ENCODE measurements at places on chromosomes 4 and X.

DNA sequence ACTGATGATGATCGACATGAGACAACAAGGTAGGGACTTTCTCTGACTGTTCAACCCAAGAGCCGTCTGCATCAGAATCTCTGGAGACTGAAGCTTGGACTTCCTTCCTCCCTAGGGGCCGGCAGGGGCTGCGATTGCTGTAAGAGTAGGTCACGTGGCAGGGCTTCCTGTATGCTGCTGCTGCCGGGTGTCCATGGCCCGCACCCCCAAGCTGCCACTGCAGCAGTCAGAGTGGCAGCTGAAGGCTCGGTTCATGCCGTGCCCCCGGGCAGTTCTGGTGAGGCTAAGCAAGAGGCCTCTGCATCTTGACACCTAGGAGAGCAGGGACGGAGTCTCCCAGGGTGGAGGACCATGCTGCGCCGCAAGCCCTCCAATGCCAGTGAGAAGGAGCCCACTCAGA, at the start of gene SASH3:
TSS of gene SASH3 (plus strand) at position 203 of the 400 bp plus-strand sequence. CDS start at position 352, 149 bp downstream.
- DNase-seq, result peak; percentile 63

DNA sequence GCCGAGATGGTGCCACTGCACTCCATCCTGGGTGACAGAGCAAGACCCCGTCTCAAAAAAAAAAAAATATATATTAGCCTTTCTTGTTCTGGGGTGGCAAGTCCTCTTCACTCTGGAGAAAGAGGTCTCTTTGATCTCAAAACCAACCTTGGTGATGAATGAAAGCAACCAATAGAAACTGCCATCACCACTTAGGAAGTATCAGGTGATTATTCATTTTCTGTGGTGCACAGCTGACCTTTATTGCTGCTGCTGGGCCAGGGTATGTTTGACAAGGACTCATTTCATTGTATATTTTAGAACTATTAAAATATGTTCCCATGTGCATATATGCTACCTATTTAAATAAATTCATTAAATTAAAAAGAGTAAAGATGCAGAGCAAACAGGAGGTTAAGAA, 76.0 kb upstream of the KIT start:
- DNase-seq, result no peak

DNA sequence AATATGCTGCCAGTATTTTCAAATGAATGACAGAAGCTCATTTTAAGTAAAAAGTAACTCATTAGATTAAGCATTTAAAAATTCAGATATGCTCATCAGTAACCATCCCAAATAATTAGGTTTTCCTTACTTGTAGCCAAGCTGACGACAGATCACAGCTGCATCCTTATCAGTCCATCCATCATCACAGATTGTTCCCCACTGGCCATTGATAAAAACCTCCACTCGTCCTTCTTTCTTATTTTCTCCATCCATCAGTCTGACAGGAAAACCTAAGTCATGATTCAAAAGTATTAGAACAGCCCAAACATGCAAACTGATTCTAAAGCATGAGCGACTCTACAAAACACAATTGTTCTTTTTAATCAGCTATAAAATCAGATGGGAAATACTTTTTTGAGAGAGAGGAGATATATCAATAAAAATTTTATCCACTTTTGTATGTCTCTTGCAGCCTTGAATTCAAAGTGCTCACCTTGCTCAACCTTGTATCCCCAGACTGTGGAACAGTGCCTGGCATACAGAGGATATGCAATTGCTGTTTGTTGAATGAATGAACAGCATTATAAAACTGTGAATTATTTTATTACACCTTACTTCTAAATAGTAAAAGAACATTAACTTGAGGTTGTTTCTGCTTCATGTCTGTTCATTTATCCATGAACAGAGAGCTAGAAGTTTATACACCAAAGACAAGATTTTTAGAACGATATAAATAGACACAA, 44.3 kb downstream of the PRSS12 start:
- DNase-seq, result peak; percentile 26

GRCh38 chr4:109238746-109239145, 63.7 kb downstream of the COL25A1 start:
- no peak for DNase-seq

GRCh38 chr4:82614838-82615449, 53.2 kb upstream of the TMEM150C start:
- no peak for DNase-seq

DNA sequence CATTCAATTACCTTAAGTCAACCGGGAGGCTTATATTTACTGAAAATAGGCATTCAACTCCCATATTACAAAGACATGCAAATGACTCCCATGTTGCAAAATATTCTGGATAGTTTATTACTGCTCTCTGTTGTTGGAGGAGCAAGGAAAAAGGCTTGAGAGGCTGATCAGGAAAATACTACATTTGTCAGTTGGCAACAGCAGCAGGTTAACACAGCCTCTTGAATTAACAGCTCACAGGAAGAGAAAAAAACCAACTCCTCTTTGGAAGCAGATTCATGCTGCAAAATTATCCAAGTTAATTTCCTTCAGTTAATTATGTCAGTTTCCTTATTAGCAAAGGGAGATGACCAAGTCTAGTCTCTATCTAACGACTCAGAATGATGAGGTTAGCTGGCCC, 238.9 kb downstream of the MAML3 start:
- no peak for DNase-seq

Data from transverse colon (tissue), 4 donors.